ENCODE measurements at places on chromosomes 1 and 21.

DNA sequence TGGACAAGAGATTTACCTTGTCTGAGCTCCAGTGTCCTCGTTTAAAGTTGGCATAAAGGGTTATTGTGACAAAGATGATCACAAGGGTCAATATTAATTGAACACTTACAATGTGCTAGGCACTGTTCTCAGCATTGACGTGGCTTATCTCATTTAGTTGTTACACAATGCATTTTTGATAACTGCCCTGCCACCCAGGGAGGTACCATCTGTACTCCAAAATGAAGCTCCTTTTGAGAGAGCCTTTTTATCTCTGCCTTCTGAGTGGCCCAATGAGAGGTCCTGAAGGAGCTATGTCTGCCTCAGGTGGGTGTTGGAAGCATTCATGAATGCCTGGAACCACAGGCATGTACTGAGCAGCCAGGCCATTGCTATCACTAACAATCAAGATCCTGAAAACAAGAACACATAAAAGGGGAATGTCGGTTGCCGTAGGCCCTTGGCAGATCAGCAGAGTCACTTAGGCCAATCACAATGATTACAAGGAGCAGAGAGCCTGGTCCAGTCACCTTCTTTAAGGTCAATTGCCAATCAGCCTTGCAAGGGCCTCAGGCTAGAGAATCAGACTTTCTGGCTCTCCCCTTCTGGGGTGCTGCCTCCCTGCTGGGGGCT is 78.5 kb downstream of the NMNAT2 start:
- DNase-seq = no peak

GRCh38 chr1:104235141-104235540 is 485.4 kb downstream of the AMY1C start:
- no peak for DNase-seq

DNA sequence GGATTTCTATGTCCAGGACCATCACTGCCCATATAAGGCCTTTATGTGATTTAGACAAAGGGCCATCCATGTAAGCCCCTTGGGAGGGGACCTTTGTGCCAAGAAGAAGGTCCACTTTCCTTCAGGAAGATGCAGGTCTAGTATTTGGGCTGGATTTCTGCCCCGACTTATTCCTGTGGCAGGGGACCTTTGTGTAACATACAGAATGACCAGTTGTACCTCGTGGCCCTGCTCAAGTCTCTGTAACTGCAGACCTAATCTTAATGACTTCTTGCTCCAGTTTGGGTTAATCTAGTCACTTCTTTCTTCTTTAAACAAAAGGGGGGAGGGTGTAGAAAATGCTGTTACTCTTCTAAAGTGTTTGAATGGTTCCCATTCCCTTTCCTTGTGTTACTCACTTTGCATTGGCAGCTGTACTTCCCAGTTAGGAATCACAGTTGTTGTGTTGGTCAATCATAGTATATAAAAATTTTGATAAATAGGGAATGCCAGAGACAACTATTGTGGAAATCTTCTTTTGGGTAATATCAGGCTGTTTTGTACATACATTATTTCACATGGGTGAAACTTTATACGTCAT is 54.2 kb downstream of the MIGA1 start:
- no peak for DNase-seq

GRCh38 chr1:198559362-198559761 is 18.9 kb upstream of the ATP6V1G3 start:
- DNase-seq = no peak

DNA sequence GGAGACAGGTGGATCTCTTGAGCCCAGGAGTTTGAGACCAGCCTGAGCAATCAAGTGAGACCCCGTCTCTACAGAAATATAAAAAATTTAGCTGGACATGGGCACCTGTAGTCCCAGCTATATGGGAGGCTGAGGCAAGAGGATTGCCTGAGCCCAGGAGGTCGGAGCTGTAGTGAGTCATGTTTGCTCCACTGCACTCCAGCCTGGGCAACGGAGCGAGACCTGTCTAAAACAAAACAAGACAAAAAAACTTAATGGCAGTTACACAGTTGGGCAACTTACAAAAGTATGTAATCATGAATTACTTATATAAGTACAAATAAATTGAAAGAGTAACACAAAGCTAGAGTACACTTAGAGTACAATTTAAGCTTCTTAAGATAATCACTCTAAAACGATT is 25.2 kb downstream of the RC3H1 start:
- DNase-seq = no peak

- no peak for DNase-seq
These were observed 4.0 kb upstream of the BRWD1 start for GRCh38 chr21:39317134-39318090.

DNA sequence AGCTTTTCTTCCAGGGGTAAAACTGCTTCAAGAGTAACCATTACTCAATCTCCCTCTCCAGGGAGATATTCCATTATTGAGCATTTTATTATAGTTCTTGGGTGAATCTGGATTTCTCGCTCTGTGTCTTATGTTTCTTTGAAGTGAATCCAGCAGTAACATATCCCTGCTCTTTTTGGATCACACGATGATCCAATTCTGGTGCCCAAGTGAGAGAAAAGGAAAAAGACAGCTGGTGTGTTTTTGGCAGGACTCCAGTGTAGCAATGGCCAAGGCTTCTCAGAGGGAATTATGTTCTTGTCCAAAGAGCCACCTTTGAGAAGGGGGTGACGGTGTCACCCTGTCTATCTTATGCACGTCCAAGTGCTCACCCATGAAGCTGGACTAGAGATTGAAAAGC is 140.3 kb upstream of the ERRFI1 start:
- DNase-seq = no peak

DNA sequence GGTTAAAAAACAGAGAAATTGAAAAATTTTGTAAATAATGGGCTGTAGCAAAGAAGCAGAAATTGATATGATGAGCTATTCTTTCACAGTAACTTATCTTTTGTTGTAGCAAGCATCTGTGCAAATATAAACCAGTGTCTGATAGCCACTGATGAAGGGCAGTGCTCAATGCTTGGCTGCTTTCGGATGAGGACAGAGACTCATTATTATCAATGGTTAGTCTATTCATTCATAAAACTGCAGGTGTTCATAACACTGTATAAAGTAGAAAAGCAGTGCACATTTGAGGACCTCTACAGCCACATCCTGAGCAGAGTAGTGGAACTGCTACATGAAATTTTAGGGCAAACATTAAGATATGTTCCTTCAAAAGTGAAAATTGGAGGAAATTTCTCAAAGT is 107.2 kb downstream of the FAF1 start:
- no peak for DNase-seq

DNA sequence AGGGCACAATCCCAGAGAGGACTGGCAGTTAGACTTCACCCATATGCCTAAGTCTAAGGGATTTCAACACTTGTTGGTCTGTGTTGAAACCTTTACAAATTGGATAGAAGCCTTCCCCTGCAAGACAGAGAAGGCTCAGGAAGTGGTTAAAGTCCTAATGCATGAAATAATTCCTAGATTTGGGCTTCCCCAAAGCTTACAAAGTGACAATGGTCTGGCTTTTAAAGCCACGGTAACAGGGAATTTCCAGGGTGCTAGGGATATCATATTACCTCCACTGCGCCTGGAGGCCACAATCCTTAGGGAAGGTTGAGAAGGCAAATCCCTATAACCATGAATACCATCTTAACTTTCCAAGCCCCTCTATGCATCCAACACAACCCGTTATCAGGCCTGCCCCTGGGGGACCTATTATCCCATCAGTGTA is 3.3 kb upstream of the FMO4 start:
- DNase-seq = no peak

DNA sequence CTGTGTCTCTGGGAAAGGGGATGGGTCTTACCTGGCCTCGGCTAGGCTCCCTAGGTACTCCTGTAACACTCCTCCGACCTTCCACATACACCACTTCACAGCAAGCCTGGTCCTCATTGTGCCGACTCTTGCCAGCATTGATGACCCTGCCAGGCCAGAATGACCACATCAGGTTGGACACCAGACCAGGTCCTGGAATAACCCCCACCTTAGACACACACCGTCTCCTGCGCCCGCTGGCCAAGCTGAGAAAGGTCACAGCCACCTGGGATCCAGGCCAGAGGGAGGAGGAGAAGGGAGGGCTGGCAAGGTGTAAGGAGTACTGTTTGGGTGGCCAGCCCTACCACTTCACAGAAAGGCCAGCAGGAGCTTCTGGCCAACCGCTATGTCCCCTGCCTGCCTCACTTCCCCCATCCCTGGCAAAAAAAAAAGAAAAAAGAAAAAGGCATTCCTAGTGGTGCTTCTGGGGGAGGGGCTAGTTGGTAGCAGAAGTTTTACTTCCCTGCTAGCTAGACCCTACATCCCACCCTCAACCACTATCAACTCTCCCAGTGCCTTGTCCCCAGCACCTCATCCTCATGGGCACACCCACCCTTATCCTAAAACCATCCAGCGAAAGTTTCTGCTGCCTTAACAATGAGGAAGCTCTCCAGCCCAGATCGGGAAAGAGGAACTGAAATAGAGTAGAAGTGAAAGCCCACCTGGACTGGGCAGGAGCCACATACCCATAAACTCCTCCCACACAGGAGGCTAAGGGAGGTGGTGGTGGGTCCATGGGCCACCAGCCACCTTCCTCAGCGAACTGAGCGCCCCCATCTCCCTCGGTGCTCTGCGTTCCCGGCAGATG is 1.4 kb downstream of the PPM1J start:
- DNase-seq = no peak

GRCh38 chr1:234170622-234171021 is 202.6 kb upstream of the COA6 start:
- no peak for DNase-seq

DNA sequence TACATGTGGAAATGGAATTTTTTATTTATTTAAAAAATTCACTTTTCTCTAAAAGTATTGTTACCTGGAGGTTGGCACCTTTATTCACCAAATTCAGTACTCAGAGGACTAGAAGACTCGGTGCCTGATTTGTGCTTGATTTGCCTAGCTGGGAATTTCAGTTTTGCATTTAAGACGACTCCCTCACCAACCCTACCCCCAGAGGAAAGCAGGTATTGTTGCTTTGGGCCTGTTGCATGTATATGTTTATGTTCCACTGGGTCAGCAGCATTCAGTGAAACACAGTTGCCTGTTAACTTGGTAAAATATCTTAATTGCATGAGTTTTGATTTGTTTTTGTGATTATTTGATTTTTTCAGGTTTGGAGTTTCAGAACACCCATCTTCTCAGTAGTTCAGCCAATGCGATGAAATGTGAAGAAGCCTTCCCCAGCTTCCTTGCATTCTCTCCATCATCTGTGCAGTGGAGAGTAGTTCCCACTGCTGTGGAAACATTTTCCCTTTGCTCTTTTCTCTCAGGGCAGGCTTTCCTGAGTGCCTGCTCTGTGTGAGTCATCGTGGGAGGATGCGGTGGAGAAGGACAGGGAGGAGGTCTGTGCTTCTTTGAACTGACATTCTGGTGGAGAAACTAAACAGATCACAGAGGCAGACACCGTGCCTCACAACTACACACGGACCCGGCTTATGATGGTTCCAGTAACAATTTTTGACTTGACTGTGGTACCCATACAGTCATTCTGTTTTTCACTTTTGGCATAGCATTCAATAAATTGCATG is 6.4 kb downstream of the ADARB1 start:
- DNase-seq = no peak

- DNase-seq = no peak
These were observed 356.9 kb upstream of the RUNX1 start for GRCh38 chr21:35405981-35406380.

GRCh38 chr1:47174656-47175020 is 15.2 kb downstream of the PDZK1IP1 start:
- no peak for DNase-seq

- DNase-seq = no peak
These were observed at the start of gene PLPP3 for GRCh38 chr1:56578963-56579875. Gene PLPP3, minus strand, starts transcription at chr1:56579563. Its CDS starts 547 bp downstream, at chr1:56579016.

DNA sequence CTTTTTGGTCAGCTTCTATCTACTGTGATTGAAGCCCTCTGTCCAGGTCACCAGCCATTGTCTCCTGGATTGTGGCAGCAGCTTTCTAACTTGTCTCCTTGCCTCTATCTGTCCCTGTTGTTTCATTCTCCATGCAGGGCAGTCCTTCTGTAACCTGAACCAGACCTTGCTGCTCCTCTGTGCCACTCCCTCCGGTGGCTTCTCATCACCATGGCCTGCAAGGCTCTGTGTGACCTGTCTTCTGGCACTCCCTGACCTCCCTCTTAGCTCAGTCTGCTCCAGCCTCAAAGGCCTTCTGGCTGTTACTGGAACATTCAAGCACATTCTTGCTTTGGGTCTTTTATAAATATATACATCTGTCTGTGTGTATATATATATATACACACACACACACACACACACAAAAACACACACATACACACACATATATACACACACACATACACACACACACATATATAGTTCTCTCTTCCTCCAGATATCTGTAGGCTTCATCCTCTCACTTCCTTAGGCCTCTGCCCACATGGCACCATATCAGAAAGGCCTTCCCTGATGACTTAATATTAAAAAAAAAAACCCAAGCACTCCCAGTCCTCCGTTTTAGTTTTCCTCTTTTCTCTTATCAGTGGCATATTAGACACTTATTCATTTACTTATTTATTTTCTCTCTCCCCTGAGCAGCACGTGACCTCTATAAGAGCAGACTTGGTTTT is 21.2 kb upstream of the JUN start:
- no peak for DNase-seq

DNA sequence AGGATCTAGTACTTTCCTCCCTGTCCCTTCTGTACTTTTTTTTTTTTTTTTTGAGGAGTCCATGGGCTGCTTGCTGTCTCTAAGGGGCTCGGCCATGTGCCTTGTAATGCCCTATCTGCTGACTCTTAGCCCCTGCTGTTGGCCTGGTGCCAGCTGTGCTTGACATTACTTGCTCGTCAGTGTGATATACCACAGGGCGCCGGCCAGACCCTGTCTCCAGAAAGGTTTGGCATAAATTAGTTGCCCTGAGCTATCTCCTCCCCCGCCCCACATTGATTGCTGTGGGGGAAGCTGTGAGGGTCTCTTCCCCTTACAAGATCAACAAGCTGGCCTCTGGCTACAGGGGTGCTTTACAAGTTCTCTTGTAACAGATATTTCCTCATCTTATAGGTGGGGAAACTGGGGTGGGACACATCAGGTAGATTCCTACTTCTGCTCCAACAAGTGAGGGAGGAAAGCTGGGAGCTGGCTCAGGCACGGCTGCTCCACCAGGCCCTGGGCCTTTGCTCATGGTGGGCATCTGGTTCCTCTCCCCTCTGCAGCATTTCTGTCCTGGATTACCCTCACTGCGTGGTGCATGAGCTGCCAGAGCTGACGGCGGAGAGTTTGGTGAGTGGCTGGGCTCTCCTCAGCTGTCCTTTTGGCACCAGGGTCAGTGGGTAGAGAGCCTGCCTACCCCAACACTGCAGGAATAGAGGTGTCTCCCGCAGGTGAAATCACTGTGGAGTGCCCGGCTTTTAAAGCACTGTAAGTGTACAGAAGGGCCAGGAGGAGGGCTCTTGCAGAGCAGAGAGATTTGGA is 15.6 kb downstream of the STRIP1 start:
- no peak for DNase-seq

DNA sequence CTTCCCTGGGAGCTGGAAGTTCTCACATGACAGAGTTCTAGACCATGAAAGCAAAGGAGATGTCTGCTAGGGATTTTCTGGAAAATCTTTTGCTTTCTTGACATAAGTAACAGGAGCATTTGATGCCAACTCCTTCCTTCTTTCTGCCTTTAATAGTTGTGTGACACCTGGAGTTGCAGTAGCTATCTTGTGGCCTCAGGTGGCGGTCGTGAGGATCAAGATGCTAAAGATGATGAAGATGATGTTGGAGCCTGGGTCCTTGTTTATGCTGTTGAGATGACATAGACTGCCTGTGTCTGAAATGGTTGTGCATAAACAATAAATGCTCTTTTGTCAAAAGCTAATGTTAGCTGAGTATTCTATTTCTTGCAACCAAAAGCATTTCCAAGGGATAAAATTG is 32.7 kb upstream of the KIRREL1 start:
- DNase-seq = no peak

- DNase-seq = no peak
These were observed 32.3 kb downstream of the ACBD6 start for GRCh38 chr1:180470031-180470430.

GRCh38 chr1:247905910-247906503 is 10.6 kb downstream of the OR2W3 start:
- DNase-seq = no peak
